ENCODE measurements at places on chromosomes 2 and 18.

DNA sequence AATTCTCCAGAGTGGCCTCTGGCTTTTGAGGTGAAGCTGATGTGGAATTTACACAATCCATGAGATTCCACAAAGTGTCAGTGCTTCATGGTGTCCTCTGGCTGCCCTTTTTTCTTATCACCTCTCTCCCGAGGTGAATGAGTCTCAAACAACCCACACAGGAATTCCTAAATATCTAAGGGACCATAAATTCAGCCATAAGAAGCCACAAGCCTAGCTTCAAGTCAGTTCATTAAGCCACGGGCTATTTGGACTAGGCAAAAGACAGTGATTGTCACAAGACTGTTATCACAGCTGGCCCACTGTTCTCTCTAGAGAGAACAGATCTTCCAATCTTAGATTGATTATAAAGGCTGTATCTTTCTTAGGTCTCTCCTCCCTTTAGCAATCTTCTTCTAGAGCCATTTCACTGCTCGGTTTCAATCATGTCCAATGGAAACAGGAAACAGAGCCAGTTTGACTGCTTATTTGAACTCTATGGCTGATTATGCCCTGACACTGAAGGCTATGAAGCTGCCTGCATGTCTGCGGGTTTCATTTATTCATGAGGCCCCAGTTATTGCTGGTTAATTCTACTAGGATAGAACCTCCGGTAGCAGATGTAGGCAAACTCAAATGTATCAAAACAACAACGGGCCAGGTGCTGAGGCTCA, 4.1 kb downstream of the NEMP2 start:
- DNase-seq, result no peak

DNA sequence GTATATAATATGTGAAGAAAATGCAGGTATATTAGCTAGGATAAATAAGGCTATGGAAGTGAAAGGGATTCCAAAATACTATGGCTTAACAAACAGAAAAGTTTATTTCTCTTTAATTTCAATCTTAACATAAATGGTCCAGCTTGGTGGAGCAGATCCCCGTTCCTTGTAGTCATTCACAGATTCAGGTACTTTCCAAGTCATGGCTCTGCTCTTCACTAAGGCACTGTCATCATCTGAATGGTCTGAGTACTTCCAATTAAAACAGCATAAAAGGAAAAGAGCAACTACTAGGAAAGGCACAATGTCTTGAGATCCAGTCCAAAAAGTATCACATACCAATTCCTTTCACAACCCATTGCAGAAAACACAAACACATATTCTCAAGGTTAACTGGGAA, 63.4 kb downstream of the OLA1 start:
- no peak for DNase-seq

DNA sequence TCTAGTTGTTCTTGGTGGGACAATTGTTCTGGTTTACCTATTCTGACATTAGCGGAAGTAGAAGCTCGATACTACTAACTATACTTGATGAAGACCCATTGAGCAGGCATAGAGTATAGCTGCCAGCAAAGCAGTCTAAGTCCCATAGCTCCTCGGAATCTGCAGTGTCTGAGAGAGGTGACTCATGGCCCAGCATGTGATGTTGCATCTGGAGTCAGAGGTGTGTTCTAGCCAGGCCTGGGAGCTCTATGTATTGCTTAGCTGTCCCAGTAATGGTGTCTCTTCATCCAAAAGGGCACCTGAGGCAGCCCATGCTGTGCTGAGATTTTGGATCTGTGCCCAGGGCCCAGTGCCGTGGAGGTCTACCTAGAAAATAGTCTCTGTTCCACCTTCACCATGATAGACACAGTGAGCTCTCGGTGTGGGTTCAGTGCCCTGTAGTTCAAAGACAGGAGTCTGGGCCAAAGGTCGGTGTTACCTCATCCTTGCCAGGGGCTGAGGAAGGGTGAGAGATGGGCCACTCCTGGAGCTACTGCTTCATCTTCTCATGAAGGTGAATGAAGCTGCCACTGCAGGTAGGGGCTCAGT, 47.3 kb downstream of the MEX3C start:
- DNase-seq, result no peak

GRCh38 chr18:6979954-6980353, 137.6 kb downstream of the LAMA1 start:
- no peak for DNase-seq

DNA sequence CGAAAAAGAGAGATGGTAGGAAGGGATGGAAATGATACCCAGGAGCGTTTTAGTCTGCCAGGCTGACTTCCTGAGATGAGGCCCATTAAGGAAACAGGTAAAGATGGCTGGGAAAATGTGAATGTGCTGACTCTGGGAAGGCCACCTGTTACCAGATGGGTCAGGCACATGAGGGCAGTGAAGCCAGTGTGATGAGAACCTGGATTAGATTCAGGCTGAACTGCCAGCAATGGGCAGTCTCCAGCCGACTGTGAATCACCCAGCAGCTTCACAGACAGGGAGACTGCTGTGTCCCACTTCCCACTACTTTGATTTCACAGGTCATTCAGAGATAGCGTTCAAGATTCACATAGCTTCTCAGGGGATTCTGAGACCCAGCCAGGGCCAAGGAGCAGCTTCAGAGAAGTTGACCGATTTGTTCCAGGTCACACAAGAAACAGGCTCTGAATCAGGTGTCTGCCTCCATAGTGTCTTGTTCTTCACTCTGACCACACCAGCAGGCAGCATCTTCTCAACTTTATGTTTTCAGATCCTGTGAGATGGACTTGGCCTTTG, 26.4 kb downstream of the CAPN13 start:
- DNase-seq, result no peak

- no peak for DNase-seq
These were observed 82.0 kb upstream of the ITGB6 start for GRCh38 chr2:160282063-160282580.

GRCh38 chr2:132904142-132904842, 234.3 kb upstream of the LYPD1 start:
- DNase-seq, result no peak

DNA sequence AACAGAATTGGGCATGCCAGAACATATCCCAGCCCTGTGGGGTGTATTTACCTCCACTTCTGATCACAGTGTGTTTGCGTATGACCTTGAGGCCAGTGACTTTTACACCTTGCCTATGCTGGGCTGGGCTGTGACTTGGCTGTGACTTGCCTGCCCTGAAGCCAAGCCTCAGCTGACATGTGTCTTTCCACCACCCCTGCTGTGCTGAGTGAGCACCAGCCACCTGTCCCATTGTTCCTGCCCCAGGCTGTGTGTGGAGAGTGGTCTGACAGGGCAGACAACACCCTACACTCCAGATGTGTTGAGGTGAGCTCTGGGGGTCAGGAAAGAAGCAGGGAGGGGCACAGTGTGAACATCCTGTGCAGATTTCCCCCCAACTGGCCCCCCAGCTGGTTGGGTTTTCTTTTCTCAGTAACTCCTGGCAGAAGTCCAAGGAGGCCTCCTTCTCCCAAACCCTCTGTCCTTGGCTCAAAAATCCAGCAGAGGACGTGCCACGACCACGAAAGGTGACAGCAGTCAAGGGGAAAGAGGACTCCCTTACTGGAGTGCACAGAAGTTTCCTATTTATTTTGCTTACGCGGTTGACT, 5.1 kb upstream of the STEAP3 start:
- peak; percentile 30 for DNase-seq

DNA sequence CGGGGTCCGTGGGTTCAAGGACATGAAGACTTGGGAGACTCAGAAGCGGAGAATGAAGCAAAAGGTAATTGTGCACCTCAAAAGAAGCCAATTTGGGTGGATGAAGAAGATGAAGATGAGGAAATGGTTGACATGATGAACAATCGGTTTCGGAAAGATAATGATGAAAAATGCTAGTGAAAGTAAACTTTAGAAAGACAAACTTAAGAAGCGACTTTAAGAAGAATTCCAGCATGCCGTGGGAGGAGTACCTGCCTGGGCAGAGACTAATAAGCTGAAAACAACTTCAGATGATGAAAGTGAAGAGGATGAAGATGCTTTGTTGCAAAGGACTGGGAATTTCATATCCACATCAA, 43.5 kb downstream of the PSTPIP2 start:
- DNase-seq, result no peak

- DNase-seq, result no peak
These were observed 126.4 kb downstream of the TMEM17 start for GRCh38 chr2:62379566-62379965.

GRCh38 chr18:69161383-69162028, 239.2 kb upstream of the DOK6 start:
- no peak for DNase-seq

- DNase-seq, result no peak
These were observed 178.0 kb downstream of the RND3 start for GRCh38 chr2:150309311-150310080.

DNA sequence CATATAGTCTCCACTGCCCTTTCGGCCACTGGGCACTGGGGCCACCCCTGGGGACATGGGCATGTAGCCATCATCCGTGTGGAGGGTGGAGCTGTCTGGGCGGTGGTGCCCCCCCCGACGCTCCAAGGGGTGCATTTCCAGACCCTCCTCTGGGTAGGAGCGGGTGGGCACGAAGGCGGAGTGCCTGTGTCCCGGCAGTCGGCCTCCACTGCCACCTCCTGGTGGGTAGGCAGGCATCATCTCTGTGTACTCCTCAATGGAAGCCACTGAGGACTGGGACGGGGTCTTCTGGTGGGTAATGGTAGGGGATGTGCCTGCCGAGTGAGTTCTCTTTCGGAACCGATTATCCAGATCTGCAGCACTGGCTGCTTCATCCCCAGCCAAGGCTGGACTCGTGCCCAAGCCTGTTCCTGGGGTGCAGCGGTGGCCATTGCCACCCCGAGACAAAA, 2.8 kb downstream of the IRS1 start:
- no peak for DNase-seq

GRCh38 chr2:45089554-45090261, 80.5 kb upstream of the SIX2 start:
- DNase-seq, result no peak

GRCh38 chr2:212626371-212626918, 87.8 kb upstream of the ERBB4 start:
- no peak for DNase-seq

GRCh38 chr2:176056406-176056805, 27.4 kb downstream of the EVX2 start:
- DNase-seq, result no peak

DNA sequence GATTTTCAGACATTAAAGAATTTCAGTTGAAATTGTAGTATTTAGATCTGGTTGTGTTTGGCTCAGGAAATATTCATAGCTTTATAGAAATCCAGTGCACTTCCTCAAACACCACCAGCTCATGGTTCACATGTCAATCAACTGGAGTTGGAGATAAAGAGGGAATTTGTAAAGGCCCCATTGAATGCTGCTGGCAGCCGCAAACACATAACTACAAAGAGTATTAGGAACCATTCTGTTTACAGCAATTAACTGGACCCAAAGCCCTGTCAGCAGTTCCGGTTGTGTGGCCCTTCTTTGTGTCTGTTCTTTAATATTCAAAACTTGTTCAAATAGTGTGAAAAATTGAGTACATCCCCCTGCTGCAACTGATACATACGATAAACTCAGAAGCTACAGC, 107.4 kb upstream of the LRRTM4 start:
- no peak for DNase-seq

DNA sequence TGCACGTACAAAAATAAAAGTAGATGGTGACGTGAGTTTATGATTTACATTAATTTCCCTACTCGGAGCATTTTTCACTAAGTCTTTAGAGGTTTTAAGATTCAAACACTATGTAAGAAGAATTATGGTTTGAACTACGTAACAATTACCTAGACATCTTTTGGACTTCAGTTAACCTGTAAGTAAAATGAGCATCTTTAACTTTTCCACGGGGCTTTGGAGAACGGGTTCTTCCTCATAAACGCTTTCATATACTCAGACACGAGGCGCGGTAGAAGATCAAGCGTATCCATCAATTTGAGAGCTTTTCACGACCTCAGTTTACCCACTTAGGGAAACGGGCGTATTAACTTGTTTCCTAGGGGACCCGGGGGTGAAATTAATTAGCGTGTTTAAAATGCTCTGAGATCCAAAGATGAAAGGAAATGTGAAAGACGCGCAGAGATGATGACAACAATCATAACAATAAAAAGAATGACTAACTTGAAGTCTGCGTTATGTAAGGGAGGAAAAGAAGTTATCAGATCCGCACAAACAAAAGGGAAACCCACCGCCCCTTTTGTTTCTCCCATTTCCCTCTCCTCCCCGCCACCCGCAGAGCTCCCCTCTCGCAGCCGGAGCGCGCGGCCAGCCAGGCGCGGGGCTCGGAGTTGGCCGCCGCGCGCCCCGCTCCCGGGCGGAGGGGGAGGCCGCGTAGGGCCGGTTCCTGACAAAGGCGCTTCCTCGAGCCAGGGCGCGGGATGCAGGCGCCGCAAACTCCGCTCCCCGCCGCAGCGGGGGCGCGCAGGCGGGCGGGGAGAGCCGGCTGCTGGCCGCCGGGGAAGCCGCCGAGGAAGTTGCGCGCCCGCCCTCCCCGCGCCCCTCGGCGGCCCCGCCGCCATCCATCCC, 807 bp downstream of the PELI1 start:
- DNase-seq, result peak; percentile 25

GRCh38 chr2:189248141-189248540, 68.6 kb upstream of the COL5A2 start:
- DNase-seq, result no peak

DNA sequence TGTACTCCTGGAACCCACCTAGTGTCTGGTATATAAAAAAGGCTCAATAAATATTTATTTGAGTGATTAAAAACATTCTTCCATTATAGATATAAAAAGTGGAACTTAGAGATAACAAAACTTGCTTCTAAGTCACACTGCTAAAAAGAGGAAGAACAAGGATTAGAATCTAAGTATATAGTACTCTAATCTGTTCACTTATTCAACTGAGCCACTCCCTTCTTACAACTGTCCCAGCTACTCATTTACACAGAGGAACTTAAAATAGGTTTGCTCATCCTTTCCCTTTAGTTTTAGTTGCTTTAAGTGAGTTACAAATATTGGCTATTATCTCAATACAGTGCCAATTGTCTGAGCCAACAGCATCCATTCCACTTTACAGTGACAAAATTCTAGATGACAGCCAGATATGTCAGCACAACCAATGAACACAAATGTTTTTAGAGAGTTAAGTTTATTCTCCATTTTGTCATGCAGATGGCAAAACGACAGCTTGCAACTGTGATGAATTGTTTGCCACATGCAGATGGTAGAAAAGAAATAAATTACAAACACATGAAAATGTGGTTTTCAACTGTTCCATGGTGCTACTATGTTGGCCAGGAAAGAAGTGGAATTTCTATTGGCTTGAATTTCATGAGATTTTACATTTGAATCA, 280.7 kb upstream of the ZC3H15 start:
- no peak for DNase-seq

GRCh38 chr2:232603283-232603682, 30.1 kb upstream of the EFHD1 start:
- no peak for DNase-seq

DNA sequence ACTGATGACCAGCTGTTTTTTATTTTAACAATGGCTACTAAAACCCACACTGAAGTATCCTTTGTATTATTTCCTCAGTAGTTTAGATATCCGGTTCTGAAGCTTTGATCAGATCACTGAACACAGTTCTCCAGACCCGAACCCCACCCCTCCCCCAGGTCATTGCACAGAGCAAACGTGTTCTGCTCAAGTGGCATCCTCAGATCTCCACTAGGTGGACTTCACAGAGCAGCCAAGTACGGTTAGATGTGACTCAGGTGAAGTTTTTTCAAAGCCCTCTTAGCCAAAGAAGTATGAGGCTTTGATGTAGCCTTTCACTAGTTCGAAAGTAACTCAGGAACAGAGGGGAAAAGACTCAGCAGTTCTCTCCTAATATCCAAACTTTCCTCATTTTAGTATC, 142.7 kb upstream of the NRP2 start:
- DNase-seq, result no peak

- DNase-seq, result no peak
These were observed 111.1 kb upstream of the RBBP8 start for GRCh38 chr18:22822024-22822423.
